Brain pericyte (primary cell): ENCODE measurements at places on chromosomes 5 and 9.

- DNase-seq, result no peak
Observed at GRCh38 chr5:137056676-137057075, 442.4 kb downstream of the SPOCK1 start.

DNA sequence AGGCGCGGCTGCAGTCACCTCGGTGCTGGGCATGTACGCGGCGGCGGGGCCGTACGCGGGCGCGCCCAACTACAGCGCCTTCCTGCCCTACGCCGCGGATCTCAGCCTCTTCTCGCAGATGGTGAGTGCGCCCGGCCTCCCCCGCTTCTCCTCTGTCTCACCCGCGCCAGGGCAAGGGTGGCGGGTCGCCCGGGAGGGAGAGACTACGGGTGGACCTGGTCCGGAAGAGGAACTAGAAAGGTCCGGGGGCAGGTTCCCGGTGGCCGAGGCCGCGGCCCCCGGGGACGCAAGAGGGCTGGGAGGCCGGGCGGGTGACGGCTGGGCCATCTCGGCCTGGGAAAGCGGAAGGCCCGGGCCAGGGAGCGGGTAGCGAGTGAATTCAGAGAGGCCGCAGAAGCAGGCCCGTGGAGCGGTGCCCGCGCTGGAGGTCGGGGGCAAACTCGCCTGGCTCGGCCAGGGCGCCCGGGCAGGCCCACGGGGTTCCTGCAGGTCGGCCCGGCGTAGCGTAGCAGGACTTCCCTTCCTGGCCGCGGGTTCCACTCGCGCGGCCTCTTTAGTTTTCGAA, 711 bp downstream of the IRX1 start:
- no peak for DNase-seq

- no peak for DNase-seq
Observed at GRCh38 chr5:157821822-157822622, 36.9 kb downstream of the CLINT1 start.

GRCh38 chr5:154254896-154255295, 64.4 kb downstream of the GALNT10 start:
- no peak for DNase-seq

DNA sequence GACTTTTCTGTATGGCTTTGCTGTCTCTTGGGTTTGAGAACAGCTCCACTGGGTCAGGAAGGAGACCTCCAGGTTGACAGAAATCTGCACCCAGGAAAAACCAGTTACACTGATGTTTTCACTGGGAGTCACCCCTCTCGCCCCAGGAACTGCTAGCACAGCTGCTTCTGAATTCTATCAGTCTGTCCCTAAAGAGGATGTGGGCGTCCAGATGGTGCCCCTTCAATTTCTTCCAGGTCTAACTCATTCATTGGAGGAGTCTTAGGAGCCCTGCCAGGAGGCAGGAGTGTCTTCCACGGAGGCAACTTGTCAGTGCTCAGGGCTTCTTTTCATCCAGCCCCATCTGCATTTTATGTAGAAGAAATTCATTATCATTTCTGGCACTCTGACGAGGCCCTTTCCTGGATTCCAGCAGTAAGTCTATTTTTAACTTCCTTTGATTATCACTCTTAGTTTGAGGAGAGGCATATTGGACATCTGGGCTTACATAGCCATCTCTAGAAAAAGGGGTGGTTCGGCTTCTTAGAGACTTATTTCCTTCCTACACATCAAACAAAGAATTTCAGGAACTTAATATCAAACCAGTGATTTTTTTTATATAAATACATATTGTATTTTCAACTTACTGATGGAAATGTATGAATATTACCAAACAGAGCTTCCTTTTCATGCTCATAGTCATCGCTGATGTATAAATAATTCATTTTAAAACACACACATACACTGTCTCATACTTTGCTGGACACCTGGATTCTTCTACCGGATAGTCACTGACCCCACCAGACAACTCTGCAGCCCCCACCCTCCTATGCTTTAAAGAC, 148.8 kb downstream of the IRX2 start:
- no peak for DNase-seq

GRCh38 chr5:133599044-133599443, 13.3 kb downstream of the FSTL4 start:
- DNase-seq, result no peak

DNA sequence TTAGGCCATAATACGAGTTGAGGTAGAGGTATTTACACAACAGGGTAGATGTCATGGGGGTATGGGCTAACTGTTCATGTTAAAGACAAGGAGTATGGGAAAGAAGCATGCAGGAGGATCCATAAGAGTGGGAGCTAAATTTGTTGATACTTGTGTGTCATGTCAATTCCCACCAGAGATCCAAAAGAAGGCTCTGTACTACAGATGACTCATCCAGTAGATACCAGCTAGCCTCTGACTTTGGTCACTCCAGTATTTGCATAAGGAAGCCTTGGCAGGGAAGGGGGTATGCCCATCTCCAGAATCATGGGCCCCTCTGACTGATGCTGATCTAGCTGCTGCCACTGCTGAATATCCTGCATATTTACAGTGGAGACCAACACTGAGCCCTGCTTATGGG, 743.7 kb upstream of the GRAMD2B start:
- no peak for DNase-seq

DNA sequence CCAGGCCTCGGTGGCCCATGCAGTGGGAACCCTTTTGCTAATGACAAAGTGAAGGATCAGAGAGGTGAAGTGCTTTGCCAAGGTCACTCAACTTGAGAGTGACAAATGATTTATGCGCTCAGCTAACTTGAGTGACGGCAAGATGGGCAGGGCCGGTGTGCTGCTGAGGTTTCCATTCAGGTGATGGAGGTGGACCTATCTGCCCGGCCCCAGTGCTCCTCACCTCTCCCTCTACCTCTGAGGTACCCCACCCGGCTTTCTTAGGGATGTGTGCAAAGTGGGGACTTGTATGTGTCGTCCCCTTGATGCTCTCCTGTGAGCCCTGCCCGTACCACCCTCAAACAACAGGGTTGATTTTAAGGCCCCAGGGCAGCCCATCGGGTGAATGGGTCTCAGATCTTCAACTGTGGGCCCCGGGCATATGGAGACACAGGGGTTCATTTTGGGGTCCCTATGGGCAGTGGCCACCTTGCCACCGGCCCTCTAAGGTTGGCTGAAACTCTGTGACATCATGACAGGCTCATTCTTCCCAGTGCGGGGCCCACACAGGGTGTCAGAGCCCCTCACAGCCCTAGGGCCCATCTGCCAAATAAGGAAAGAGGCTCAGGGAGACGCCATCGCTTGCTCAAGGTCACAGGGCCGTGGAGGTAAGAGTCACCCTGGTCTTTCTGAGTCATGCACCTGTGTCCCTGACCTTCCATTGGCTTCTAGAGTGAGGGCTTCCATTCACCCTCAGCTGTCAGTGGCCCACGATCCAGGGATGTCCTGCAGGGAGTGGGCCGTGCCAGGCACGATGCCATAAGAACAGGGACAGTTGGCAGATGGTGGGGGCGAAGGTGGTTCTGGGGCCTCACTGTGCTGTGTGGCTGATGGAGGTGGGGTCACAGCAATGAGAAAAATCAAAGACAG, 170.6 kb upstream of the MVB12B start:
- no peak for DNase-seq

DNA sequence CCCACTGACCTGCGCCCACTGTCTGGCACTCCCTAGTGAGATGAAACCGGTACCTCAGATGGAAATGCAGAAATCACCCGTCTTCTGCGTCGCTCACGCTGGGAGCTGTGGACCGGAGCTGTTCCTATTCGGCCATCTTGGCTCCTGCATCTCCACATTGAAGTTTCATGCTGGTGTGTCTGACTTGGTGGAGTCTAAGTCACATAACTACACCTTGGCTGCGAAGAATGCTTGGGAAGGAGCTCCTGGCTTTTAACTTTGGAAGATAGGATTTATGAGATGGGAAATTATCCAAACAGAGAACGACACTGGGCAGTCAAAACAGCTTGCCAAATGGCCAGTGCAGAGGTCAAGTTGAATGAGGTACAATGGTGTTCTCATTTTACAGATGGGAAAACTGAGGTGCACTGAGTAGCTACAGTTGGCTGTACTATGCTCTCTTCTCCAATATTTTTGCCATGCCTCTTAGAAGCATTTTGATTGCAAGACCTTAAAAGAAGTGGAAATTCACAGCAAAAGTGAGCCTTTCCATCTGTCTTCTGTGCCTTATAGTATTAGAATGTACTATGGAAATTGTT, 36.7 kb downstream of the CCDC192 start:
- DNase-seq, result no peak

- no peak for DNase-seq
Observed at GRCh38 chr9:92308893-92309292, 15.4 kb upstream of the IARS1 start.

DNA sequence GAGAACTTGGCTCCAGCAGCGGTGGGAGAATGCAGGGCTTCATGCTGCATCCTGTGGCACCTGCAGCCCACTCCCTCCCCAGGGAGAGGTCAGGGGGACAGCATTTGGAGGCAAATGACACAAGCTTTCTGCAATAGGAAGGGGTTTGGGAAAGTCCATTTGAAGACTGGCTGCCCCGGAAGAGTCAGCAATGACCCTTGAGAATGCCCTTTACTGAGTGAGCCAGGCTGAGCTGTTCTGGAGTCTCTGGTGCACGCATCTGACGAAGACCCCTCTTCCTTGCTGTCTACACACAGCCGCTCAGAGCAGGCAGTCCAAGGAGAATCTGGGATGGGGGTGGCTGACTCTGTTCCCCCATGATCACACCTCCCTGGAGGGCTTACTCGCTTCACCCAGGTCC, 5.5 kb upstream of the NXNL2 start:
- no peak for DNase-seq

- DNase-seq, result no peak
Observed at GRCh38 chr5:16654647-16655334, 38.0 kb upstream of the RETREG1 start.

DNA sequence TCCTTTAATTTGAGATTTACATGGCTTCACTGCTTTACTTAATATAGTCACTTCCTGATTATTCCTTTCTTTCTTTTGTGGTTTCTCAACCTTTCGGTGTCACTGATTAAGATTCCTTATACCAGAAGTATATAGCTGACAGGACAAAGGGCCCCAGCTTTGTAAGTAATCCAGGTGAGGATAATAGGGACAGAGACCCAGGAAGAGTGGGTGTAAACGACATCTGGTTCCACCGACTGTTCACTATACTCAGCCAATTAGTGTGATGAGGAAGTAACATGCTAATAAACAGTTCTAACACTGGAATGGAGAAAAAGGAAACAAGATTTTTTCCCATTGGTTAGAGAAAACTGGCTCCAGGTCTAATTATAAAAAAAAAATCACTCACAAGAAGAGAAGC, 286.3 kb upstream of the EFNA5 start:
- no peak for DNase-seq

GRCh38 chr9:7360513-7360912, 439.1 kb downstream of the DMAC1 start:
- no peak for DNase-seq

DNA sequence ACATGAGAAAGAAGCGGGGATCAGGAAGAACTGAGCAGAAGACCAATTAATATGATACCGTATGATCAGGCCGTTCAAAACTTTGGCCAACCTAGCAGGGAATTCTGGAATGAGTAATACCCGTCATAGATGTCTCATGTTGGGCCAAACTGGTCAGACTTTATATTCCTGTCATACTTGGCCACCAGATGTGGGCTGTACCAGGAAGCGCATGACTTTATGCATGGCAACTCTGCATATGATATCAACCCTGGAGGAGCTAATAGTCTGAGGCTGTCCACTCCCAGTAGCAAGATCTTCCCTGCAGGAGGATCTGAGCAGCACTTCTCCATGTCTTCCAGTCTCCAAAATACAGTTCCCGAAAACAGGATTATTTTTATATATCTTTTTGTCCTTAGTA, 68.5 kb upstream of the NAA35 start:
- DNase-seq, result no peak

DNA sequence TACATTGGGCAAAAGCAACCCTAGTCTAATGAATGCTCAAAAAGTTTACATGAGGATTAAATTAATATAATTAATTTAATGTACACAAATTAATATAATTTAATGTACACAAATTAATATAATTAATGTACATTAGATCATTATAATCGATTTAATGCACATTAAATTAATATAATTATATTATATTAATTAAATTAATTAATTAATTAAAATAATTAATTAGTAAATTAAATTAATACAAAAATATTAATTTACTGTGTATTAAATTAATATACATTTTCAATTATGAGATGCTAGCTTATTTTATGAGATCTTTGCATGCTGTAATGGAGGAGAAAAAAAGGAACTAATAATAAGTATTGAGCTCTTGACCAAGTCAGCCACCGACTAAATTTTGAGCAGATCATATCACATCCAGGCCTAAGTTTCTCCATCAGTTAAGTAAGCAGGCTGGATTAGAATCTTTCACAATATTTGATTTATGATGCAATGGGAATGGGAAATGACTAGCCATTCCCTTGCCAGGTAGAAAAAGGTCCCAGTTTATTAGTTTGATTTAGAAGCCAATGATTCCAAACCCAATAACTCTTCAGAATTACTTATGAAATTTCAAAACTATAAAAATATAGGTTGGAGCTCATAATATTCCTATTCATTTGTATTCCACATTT, 533.4 kb upstream of the GRIA1 start:
- DNase-seq, result no peak

GRCh38 chr9:77125665-77126064, 51.7 kb upstream of the VPS13A start:
- DNase-seq, result no peak

DNA sequence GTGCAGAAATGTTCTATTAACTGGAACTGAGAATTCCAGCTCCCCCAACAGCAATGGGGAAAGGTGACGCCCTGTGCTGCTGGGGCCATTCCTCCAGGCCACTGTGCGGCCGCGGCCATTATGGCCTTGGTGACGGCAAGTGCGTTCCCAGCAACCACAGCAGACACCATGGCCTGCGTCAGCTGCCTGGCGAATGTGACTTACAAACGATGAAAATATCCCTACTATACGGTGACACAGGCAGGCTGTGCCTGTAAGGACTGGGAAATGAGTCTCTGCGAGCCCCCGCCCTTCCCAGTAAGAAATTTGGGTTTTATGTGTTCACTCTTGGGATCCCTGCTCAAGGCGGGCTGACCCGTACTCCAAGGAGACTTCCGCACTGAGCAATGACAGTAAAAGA, 20.6 kb downstream of the CLPTM1L start:
- no peak for DNase-seq

DNA sequence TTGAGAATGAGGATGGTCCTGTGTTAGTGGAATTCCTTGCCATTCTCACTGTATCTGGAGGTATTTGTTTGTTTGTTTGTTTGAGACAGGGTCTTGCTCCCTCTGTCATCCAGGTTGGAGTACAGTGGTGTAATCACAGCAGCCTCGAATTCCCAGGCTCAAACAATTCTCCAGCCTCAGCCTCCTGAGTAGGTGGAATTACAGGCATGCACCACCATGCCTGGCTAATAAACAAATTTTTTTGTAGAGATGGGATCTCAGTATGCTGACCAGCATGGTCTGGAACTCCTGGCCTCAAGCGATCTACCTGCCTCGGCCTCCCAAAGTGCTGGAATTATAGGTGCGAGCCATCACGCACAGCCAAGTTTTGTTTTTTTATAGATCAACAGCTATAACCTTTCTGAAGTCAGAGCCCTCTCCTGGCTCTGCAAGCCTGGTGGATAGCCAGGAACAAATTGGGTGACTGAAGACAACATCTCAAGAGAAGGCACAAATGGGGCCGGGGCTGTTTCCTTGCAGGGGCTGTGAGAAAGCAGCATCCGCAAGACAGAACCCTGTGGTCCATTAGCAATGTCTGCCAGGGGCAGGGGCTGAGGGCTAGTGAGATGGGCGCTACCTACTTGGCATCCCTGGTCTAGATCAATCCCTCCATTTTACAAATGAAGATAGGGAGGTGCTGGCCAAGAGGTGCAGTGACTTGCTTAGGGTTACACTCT, 18.8 kb downstream of the SH3PXD2B start:
- DNase-seq, result no peak

- no peak for DNase-seq
Observed at GRCh38 chr9:70091572-70091971, 47.9 kb downstream of the MAMDC2 start.
